ENCODE measurements at places on chromosomes 16 and 17.

DNA sequence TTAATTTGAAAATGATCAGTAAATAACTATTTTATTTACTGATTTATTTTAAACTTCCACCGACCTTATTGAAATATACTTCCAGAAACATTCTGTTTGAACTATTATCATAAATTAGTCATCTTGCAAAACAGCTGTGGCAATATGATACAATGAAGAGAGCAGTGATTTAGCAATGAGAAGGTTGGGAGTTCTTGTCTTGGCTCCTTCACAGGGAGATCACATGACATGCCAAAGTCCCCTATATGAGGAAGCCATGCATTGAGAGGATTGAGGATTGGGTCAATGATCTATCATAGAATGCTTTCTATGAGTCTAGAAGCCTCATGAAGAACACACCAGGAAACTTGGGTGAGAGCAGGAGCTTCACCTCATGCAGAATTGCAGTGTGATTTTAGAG is 222.7 kb downstream of the LGALS9B start:
- DNase-seq: no peak

GRCh38 chr16:57871456-57871855 is 69.2 kb upstream of the KIFC3 start:
- DNase-seq: no peak

DNA sequence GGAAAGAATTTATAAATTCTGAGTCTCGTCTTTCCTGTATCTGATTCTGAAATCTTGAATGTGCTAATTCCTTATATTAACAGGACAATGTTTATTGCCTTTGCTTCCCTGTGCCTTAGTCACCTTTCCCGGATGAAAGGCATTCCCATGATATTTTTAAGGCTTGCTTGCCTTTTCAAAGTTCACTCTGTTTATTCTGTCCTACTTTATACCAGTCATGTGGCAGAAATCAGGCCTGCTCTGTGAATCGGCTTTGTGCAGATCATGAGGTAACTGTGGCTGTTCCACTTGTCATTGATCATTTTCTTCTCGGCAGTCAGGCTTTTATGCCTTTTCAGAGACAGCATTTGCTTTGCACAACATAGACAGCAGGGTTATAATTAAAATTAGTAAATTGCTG is 28.8 kb upstream of the ABCC11 start:
- no peak for DNase-seq

DNA sequence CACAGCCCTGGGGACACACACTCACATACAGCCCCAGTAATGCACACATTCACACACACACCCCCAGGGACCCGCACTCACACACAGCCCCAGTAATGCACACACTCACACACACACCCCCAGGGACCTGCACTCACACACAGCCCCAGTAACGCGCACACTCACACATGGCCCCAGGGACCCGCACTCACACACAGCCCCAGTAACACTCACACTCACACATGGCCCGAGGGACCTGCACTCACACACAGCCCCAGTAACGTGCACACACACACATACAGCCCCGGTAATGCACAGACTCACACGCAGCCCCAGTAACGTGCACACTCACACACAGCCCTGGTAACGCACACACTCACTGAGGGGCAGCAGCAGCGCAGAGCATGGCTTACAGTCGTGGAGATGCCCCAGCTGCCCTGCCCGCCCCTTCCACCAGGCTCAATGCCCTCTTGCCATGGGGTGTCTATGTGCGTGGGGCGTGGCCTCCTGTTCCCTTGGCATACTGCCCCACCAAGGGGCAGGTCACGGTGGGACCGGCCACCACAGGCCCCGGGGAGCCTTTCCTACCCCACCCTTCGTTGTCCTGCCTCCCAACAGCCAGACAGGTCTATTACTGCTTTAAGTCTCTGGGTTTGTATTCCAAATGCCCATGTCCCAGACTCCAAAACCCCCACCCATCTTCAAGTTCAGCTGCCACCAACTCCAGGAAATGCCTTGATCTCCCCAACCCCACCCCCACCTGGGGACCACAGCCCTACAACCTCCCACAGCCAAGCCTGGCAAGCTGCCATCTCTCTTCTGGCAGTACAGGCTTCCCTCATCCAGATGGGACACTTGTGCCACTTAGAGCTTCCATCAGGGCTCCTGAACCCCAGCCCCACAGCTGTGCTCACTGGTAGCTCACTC is 2.7 kb downstream of the CCDC102A start:
- DNase-seq: no peak

- no peak for DNase-seq
Measured at GRCh38 chr16:57756424-57757325, 21.1 kb downstream of the KATNB1 start.

DNA sequence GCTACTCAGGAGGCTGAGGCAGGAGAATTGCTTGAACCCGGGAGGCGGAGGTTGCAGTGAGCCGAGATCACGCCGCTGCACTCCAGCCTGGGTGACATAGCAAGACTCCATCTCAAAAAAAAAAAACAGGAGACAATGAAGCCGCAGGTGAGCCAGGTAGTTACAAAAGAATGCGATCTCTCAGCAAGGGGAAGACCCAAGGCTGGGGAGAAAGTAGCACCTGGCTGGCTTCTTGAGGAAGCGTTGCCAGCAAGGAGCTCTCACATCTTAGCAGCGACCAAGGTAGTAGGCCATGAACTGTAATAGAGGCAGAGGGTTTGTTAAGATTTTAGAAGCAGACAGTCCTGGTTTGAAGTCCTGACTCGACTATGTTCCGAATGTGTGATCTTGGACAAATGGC is 175.0 kb downstream of the AIPL1 start:
- no peak for DNase-seq

DNA sequence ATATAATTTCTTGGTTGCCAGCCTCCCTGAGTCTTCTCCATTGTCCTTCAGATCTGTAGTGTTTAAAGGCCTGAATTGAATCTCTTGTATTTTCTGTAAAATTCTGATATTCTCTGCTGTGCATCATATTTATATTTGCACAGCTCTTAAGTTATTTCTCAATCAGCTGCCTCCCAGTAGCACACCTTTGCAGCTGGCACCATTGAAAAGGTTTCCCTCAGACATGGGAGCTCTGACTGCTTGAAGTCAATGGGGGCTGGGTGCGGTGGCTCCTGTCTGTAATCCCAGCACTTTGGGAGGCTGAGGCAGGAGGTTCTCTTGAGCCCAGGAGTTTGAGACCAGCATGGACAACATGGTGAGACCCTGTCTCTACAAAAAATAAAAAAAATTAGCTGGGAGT is 40.4 kb downstream of the PITPNC1 start:
- no peak for DNase-seq

DNA sequence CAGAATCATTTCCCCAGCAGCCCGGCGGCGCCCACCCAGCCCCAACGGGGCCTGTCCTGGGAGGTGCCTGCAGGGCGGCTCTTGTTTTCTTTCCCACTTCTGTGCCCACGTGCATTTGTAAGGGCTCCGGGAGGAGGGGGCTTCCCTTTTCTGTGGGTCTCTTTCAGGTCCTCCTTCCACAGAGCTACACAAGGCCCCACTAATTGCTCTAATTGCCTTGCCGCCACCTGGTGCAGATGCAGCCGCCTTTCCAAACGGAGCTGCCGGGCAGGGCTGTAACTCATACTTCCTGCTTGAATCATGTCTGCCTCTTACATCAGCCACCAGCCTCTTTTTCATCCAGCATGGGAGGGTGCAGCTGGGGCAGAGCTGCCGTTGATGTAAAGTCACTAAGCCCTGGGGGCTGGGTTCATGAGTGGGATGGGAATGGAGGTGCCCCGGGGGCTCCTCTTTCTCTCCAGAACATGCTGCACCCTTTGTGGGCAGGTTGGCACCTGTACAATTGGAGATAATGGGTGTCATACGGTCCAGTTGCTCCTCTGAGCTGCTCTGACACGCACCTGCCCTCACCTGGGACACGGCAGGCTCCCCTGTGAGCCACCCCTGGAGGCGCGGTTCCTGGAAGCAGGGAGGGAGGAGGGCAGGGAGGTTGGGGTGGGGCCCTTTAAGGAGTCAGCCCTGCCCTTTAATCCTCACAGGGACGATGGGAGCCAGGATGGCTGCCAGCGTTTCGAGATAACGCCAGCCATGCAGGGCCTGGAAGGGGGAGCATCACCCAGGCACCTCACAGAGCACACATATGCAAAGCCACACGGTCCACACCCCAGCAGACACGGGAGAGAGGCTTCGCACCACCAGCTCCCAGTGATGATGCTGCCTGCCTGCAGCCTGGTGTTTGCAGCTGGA is 41.1 kb upstream of the KLHDC4 start:
- peak; percentile 86 for DNase-seq

GRCh38 chr17:15350777-15351477 is 9.5 kb upstream of the TEKT3 start:
- DNase-seq: no peak

GRCh38 chr16:55809386-55809785 is 23.5 kb downstream of the CES1 start:
- DNase-seq: no peak

Measured in stimulated activated naive CD8-positive, alpha-beta T cell treated with anti-CD3 and anti-CD28 coated beads, Interleukin-15, amount 100 ng/mL, for 72 hours (primary cell).